ENCODE measurements at places on chromosomes 2 and 18. TPM values are rescaled to one million over a fixed set of nuclear protein-coding genes. Genes with fewer than 3 reads are reported as not detected.

GRCh38 chr18:8163286-8163959, 445.8 kb upstream of the RAB12 start:
- no peaks in the 10 kb centered on the region for H3K36me3 ChIP-seq
- no peak overlapping the region for H3K4me3 ChIP-seq
- no peak for DNase-seq
- no peak overlapping the region for H3K27ac ChIP-seq
- no peaks in the 10 kb centered on the region for H3K4me1 ChIP-seq

GRCh38 chr2:73956218-73956865, 28.4 kb upstream of the TET3 start:
- no peaks in the 10 kb centered on the region for H3K27me3 ChIP-seq
- H3K36me3 ChIP-seq, result peaks cover 66% of the 10 kb centered on the region
- H3K4me3 ChIP-seq, result no peak overlapping the region
- DNase-seq, result no peak
- H3K27ac ChIP-seq, result no peak overlapping the region
- peaks cover 17% of the 10 kb centered on the region for H3K4me1 ChIP-seq

- no peak overlapping the region for H3K27ac ChIP-seq
- no peaks in the 10 kb centered on the region for H3K36me3 ChIP-seq
- DNase-seq, result no peak
- H3K4me3 ChIP-seq, result no peak overlapping the region
- peaks cover 11% of the 10 kb centered on the region for H3K4me1 ChIP-seq
Observed at GRCh38 chr2:23400703-23401102, 15.7 kb downstream of the KLHL29 start.

- no peak overlapping the region for H3K4me3 ChIP-seq
- H3K4me1 ChIP-seq, result no peaks in the 10 kb centered on the region
- DNase-seq, result no peak
- H3K27ac ChIP-seq, result no peak overlapping the region
Observed at GRCh38 chr2:48169141-48169592, 262.9 kb upstream of the FBXO11 start.

DNA sequence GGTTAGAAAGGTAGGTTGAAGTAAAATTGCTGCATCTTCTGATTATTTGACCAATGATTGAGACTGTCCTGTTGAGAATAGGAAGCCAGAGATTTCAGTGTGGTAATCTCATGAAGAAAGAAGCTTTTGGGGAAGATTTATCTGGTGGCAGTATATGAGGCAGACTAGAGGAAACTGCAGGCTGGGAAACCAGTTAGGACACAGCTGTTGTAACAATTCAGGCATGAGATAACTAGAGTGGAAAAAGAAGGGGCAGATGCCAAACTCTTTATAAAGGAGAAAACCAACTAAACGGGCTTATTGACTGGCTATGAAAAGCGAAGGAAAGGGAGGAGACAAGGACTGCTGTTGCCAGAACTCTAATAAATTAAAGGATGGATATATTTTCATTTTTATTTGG, 155.6 kb downstream of the TTC27 start:
- peaks cover 41% of the 10 kb centered on the region for H3K36me3 ChIP-seq
- no peaks in the 10 kb centered on the region for H3K27me3 ChIP-seq
- H3K4me3 ChIP-seq, result no peak overlapping the region
- no peaks in the 10 kb centered on the region for H3K4me1 ChIP-seq
- DNase-seq, result no peak
- no peak overlapping the region for H3K27ac ChIP-seq

DNA sequence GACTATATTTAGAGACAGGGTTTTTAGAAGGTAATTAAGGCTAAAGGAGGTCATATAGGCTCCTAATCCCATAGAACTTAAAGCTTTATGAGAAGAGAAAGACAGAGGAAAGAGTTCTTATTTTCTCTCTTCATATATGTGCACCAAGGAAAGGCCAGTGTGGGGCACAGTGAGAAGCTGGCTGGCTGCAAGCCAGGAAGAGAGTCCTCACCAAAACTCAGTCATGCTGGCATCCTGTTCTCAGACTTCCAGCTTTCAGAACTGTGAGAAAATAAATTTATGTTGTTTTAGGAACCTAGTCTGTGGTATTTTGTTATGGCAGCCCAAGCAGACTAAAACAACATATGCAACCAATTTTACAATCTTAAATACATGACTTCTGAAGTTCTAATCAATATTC, 31.5 kb upstream of the ATIC start:
- H3K4me3 ChIP-seq, result no peak overlapping the region
- no peaks in the 10 kb centered on the region for H3K36me3 ChIP-seq
- H3K4me1 ChIP-seq, result no peaks in the 10 kb centered on the region

DNA sequence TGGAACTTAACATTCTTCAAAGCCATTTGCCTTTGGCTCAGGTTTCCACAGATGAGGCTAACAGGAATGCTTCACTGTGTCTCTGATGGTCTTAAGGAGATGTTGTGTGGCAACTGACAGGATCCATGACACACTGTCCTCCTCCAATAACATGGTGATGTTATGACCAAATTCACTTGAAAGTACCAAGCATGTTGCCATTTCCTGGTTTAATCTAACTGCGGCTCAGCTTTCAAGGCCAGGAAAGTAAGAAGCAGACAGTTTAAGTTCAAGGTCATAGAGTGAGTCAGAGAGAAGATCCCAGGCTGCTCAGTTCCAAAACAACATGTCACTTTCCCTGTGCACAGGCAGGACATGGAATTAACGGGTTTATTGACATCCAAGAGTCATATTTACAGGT, 513.6 kb downstream of the STK39 start:
- H3K4me3 ChIP-seq, result no peak overlapping the region
- no peaks in the 10 kb centered on the region for H3K36me3 ChIP-seq
- H3K4me1 ChIP-seq, result no peaks in the 10 kb centered on the region

- H3K4me1 ChIP-seq, result peaks cover 87% of the 10 kb centered on the region
- peaks cover 73% of the 10 kb centered on the region for H3K36me3 ChIP-seq
- peak overlapping the region; percentile 3 for H3K4me3 ChIP-seq
- peak overlapping the region; percentile 88 for H3K27ac ChIP-seq
- H3K27me3 ChIP-seq, result no peaks in the 10 kb centered on the region
- DNase-seq, result peak; percentile 62
Observed at GRCh38 chr2:101718993-101719571, 21.6 kb downstream of the MAP4K4 start.

DNA sequence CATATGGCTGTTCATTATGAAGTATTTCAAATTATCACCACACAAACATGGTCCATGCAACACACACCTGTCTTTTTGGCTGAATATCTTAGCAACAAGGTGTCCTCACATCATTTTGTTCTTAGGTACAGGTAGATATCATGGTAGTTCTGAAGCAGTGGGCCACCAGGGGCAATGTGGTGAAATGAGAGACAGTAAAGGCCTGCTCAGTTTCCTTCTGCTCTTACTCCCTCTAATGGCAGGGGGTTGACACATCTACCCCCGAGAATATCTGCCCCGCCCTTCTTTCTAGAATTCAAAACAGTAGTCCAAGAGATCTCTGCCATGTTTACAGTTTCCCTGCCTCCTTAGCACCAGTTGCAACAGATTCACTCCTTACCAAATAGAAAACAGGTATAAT, 147.0 kb upstream of the KLHL14 start:
- no peaks in the 10 kb centered on the region for H3K36me3 ChIP-seq
- no peaks in the 10 kb centered on the region for H3K27me3 ChIP-seq
- H3K4me1 ChIP-seq, result no peaks in the 10 kb centered on the region
- no peak for DNase-seq

- H3K36me3 ChIP-seq, result peaks cover 7% of the 10 kb centered on the region
- no peaks in the 10 kb centered on the region for H3K27me3 ChIP-seq
- peaks cover 2% of the 10 kb centered on the region for H3K4me1 ChIP-seq
- H3K27ac ChIP-seq, result no peak overlapping the region
Observed at GRCh38 chr2:241894056-241894641, 24.6 kb downstream of the RTP5 start.

GRCh38 chr2:98416383-98417159, 28.1 kb upstream of the INPP4A start:
- no peak overlapping the region for H3K27ac ChIP-seq
- H3K27me3 ChIP-seq, result no peaks in the 10 kb centered on the region
- no peaks in the 10 kb centered on the region for H3K36me3 ChIP-seq
- no peak overlapping the region for H3K4me3 ChIP-seq
- no peak for DNase-seq

GRCh38 chr2:96949701-96950350, 36.6 kb downstream of the FAM178B start:
- no peak for DNase-seq
- no peak overlapping the region for H3K27ac ChIP-seq
- H3K36me3 ChIP-seq, result no peaks in the 10 kb centered on the region

DNA sequence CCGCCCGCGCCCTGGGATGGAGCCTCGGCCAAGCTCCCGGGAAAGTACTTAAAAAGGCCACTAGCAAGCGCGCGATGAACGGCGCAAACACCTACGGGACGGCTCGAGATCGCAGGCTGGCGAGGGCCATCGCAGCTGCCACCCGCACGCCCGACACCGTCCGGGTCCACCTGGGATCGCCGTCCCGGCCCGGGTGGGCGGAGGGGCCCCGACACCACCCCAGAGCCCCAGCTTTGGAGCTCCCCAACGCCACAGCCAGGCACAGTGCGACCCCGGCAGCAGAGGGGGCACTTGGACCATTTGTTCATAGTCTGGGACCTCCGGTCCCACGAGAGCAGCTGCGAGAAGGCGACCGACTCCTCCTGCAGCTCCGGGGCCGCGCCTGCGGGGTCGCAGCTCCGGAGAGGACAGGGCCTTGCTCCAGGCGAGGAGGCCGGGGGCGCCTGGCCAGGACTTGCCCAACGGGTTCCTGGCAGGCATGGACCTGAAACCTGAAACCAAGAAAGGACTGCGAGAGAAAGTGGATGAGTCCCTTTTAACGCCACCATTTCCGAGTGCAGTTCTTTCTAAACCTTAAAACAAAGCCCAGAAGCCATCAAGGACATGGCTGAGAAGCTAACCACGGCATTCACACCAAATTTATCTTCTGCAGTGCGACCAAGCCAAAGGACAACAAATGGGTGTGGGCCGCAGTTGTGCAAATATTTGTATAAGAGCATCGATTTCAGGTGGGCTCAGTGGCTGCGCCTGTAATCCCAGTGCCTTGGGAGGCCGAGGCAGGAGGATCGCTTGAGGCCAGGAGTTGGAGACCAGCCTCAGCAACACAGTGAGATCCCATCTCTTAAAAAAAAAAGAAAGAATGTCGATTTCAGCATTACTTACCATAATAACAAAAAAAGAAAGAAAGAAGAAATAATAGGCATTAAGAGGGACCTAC, 54.0 kb upstream of the IMP4 start:
- H3K4me1 ChIP-seq, result no peaks in the 10 kb centered on the region
- H3K4me3 ChIP-seq, result no peak overlapping the region
- no peaks in the 10 kb centered on the region for H3K36me3 ChIP-seq
- no peak overlapping the region for H3K27ac ChIP-seq
- peaks cover 15% of the 10 kb centered on the region for H3K27me3 ChIP-seq
- DNase-seq, result no peak

GRCh38 chr18:44388329-44388728, 292.4 kb upstream of the SETBP1 start:
- no peaks in the 10 kb centered on the region for H3K27me3 ChIP-seq
- H3K4me1 ChIP-seq, result no peaks in the 10 kb centered on the region
- no peak for DNase-seq
- H3K4me3 ChIP-seq, result no peak overlapping the region

GRCh38 chr18:49021433-49022129, 70.8 kb upstream of the SMAD7 start:
- H3K36me3 ChIP-seq, result no peaks in the 10 kb centered on the region
- H3K27ac ChIP-seq, result no peak overlapping the region
- DNase-seq, result peak; percentile 59
- H3K4me3 ChIP-seq, result no peak overlapping the region
- no peaks in the 10 kb centered on the region for H3K27me3 ChIP-seq

DNA sequence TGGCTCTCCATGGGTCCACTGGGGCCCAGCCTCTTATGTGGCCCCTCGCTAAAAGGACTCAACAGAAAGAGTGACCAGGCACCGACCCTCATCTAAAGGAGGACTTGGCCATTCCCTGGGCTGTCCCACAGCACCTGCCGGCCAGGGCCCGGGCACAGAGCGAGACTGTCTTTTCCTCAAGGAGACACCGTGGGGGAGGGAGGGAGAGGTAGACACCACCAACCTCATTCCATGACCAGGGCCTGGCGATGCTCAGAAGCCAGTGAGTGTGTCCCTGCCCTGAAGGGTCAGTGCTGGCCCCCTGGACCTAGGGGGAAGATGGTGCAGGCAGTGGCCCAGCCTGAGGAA, 39.8 kb upstream of the ALPP start:
- no peaks in the 10 kb centered on the region for H3K36me3 ChIP-seq
- H3K4me3 ChIP-seq, result no peak overlapping the region
- no peak overlapping the region for H3K27ac ChIP-seq
- peaks cover 3% of the 10 kb centered on the region for H3K27me3 ChIP-seq

DNA sequence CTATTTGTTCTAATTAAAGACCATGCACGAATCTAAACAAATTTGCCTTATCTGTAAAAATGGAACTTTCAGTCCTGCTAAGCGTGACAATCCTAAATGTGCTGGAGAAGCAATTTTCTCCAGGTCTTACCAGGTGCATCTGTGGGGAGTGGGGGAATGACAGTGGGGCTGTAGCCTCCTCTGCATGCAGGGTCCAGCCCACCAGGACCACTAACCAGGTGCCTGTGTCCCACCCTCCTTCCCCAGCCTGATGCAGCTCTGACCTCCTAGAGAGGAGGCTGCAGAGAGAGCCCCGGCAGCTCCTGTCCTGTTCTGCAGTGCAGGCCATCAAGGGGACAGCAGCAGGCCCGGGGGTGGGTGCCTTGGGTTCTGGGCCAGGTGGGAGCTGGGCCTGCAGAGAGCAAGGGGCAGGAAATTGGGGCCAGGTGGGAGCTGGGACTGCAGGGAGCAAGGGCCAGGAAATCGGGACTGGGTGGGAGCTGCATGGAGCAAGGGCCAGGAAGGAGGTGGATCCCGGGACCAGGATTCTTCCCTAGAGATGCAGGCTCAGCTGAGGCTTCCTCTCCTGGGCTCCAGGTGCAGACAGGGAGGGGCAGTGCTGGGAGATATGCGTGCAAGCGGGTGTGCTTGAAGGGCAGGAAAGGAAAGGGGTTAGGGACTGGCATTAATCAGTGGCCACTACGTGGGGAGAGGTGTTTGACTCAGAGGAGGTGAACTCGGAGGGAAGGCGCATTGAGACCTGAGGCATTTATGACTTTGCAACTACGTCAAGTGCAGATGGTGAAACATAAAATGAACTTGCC, 185.3 kb downstream of the ANKRD30B start:
- DNase-seq, result no peak
- H3K27ac ChIP-seq, result no peak overlapping the region
- no peaks in the 10 kb centered on the region for H3K4me1 ChIP-seq
- H3K4me3 ChIP-seq, result no peak overlapping the region
- H3K27me3 ChIP-seq, result no peaks in the 10 kb centered on the region

DNA sequence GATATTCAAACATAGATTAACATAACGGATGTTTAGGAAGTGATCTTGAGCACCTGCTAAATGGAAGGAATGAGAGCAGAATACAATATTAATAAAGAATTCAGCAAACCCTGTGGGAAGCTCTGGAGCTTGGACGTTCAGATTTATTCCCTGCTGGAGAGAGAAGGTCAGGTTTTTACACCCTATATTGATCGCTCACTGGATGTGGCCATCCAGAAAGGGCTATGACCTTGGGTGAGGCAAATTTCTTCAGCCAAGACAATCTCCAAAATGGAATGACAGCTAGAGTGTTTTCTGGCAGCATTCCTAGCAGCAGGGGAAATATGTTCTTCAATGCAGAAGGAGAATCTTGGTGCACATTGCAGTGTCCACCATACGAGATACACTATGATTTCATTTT, 288.3 kb downstream of the IRS1 start:
- no peak overlapping the region for H3K4me3 ChIP-seq
- H3K27me3 ChIP-seq, result peaks cover 2% of the 10 kb centered on the region
- DNase-seq, result no peak
- H3K4me1 ChIP-seq, result no peaks in the 10 kb centered on the region
- no peaks in the 10 kb centered on the region for H3K36me3 ChIP-seq
- H3K27ac ChIP-seq, result no peak overlapping the region

The CCDC141 gene
- total RNA-seq, result 14.6 TPM

The SLC5A7 gene
- total RNA-seq, result not detected

The LAMA1 gene
- not detected for total RNA-seq

The PCARE gene
- not detected for total RNA-seq

The MYOM1 gene
- total RNA-seq, result 0.71 TPM

The GCG gene
- not detected for total RNA-seq

The BOLL gene
- not detected for total RNA-seq

The ARHGAP25 gene
- 97.8 TPM for total RNA-seq

Measured in activated CD4-positive, alpha-beta T cell treated with anti-CD3 and anti-CD28 coated beads, Interleukin-2, amount 10 ng/mL, durations not matched to agents 7 days and 5 days (primary cell).